ENCODE measurements at places on chromosomes 2 and 18.

DNA sequence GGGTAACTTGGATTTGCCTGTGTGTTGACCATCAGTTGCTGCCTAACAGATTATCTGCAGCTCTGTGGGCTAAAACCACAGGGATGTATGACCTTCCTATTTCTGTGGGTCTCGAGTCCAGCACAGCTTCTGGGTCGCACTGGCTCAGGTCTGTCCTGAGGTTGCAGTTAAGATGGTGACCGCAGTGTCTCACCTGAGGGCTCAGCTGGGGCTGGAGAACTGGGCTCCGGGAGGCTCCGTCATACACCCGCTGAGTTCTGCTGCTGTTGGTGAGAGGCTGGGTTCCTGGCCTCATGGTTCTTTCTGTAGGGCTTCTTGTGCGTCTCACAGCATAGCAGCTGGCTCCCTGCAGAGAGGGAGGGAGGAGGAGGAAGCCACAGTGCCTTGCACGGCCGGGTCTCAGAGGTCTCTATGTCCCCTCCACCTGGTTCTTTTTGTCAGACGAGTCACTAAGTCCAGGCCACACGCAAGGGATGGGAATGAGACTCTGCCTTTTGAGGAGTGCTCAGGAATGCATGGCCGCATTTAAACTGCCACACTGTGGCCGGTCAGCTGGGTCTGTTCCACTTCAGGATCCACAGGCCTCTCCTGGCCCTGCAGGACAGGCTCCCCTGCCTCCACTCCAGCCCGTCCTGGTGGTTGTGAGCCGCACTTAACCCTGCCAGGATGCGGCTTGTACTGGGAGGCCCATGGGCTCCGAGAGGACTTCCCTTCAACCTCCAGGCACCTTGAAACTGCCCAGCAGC is 67.2 kb downstream of the ADI1 start:
- DNase-seq = no peak

- no peak for DNase-seq
These were observed 109.6 kb downstream of the COLEC12 start for GRCh38 chr18:390741-391478.

DNA sequence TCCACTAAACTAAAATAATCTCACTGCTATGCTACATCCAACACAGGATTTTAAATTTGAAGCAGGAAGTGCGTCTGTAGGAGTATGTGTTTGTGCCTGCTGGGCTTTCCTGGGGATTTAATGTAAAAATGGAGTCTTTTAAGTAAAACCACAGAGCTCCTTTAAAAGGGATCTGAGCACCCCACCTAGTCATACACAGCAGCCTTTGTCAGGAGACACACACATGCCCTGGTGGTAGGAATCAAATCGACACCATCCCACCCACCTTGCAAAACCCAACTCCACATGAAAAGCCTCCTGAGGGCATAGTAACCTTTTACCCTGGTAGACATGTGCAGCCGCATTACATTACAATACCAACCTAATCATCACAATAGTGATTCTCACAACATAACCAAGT is 29.1 kb downstream of the UXS1 start:
- DNase-seq = no peak

DNA sequence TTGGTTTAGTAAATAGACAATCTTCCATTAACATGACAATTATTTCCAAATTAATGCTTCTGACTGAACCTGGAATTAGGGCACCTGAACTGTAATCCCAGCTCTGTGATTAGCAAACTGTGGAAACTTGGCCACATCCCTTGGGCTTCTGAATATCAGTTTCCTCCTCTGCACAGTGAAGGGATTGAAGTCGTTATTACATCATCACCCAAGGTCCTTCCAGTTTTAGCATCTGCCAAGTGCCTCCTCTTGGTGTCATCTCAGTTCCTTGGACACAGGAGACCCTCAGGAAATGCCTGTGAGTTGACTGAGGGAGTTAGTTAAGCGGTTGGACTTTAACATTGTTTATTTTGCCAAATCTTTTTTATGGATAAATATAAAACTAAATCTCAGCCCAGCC is 64.8 kb downstream of the MOGAT1 start:
- no peak for DNase-seq

GRCh38 chr2:218871345-218872302 is 9.0 kb upstream of the WNT10A start:
- DNase-seq = peak; percentile 36

GRCh38 chr2:95059656-95060370 is 34.3 kb downstream of the MAL start:
- peak; percentile 9 for DNase-seq

- no peak for DNase-seq
These were observed 319.6 kb upstream of the REV1 start for GRCh38 chr2:99809259-99809900.

- DNase-seq = no peak
These were observed 232.5 kb upstream of the FN1 start for GRCh38 chr2:215668378-215668775.

DNA sequence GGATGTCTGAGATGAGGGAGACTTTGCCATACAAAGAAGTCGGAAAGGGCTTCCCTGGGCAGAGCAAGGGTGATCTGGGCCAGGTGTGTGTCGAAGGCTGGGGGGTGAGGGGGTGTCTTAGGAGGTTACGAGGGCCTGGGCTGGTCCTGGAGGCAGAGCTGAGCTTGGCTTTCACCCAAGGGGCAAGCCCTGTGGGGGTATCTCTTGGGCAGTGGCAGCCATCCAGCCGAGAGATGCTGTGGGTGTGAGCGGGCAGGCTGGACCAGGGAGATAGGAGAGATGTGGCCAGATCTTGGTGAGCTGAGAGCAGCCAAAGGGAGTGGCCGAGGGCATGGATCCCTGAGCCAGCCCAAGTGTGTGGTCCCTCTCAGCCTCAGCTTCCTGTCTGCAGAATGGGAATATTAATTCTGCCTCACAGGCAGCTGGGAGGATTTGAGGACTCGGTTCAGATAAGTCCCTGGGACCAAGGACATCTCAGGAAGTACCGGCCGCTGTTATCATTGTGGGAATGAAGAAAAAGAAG is 33.0 kb downstream of the MAL start:
- DNase-seq = no peak

DNA sequence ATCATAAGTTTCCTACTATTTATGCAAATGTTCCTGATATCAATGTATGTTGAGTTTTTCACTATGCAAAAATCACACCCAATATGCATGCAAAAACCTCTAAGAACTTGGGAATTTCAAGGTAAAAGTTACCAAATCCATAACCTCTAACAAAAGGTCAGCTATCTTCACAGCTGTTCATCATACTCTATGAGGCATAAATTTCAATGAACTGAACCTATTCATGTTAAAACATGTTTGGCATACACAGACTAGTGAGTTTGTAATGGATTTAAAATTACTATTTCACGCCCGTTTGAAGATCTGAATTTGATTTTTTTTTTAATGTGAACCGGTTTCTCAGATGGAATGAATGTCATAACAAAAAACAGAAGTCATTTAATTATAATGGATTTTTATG is 100.2 kb downstream of the ATAD2B start:
- DNase-seq = no peak

GRCh38 chr2:176146101-176146500 is 5.2 kb upstream of the HOXD4 start:
- no peak for DNase-seq

GRCh38 chr18:23878336-23878900 is 136.1 kb upstream of the TTC39C start:
- no peak for DNase-seq

GRCh38 chr2:28364610-28365009 is 28.0 kb upstream of the FOSL2 start:
- DNase-seq = no peak

GRCh38 chr18:73677450-73677849 is 470.2 kb downstream of the FBXO15 start:
- no peak for DNase-seq

GRCh38 chr18:7982216-7982615 is 415.1 kb downstream of the PTPRM start:
- no peak for DNase-seq

DNA sequence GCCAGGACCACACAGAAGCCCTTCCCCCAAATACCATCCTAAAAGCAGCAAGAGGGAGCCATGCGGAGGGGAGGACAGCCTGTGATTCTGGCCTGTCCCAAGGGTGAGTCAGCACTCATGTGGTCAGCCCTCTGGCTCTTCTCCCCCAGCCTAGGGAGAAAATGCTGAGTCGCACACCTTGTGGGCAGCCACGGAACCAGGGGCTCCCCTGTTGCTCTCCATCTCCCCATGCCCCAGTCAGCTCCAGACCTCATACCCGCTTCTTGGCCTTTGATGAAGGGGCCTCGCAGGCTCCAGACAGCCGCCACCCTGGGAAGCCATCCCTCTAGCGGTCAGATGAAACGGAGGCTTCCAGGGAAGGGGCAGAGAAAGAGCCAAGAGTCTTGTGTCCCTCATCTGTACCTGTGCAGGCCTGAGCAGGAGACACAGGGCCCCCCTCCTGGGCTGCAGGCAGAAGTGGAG is 181.3 kb upstream of the SIX2 start:
- DNase-seq = no peak

All from activated T-cell treated with anti-CD3 and anti-CD28 coated beads, Interleukin-2, amount 50 U/mL, for 48 hours (primary cell).